H7 (cell line): ENCODE measurements at places on chromosomes 16 and 17. TPM values are rescaled to one million over a fixed set of nuclear protein-coding genes. Genes with fewer than 3 reads are reported as not detected.

OTOP3 gene
- not detected in 2 replicates for total RNA-seq

CA7 gene
- 0.48 and 0.78 TPM in 2 replicates for total RNA-seq

UTP18 gene
- 80.1 and 81.8 TPM in 2 replicates for total RNA-seq

RUNDC3A gene
- total RNA-seq, result 5.1 and 5.7 TPM in 2 replicates

CYBA gene
- 199 and 215 TPM in 2 replicates for total RNA-seq

MRC2 gene
- 57.8 and 80.5 TPM in 2 replicates for total RNA-seq

KIAA0513 gene
- 5.1 and 11.7 TPM in 2 replicates for total RNA-seq

CA5A gene
- total RNA-seq, result not detected in 2 replicates

FDXR gene
- 4.9 and 9.7 TPM in 2 replicates for total RNA-seq

CCDC57 gene
- 3.7 and 6.0 TPM in 2 replicates for total RNA-seq

TNFRSF13B gene
- 0.21 TPM in 1 of 2 replicates, not detected in the other for total RNA-seq

HSD17B1 gene
- total RNA-seq, result 1.1 and 2.9 TPM in 2 replicates

RAC3 gene
- total RNA-seq, result 155 and 175 TPM in 2 replicates

UNC13D gene
- total RNA-seq, result 4.2 and 7.2 TPM in 2 replicates

DOC2B gene
- 0.04 and 1.1 TPM in 2 replicates for total RNA-seq

SLC5A11 gene
- not detected in 2 replicates for total RNA-seq

SMARCD2 gene
- 141 and 144 TPM in 2 replicates for total RNA-seq

SEPTIN1 gene
- total RNA-seq, result 0.18 and 0.80 TPM in 2 replicates

GPR139 gene
- 0.15 TPM in 1 of 2 replicates, not detected in the other for total RNA-seq

ADCY7 gene
- total RNA-seq, result 2.2 and 2.5 TPM in 2 replicates

CIITA gene
- total RNA-seq, result not detected in 2 replicates

ATP1B2 gene
- total RNA-seq, result 1.6 and 7.0 TPM in 2 replicates

ITGA2B gene
- 6.2 and 11.4 TPM in 2 replicates for total RNA-seq

MPV17L gene
- total RNA-seq, result 1.5 and 1.7 TPM in 2 replicates

WNT9B gene
- 0.48 and 0.83 TPM in 2 replicates for total RNA-seq

DYNLL2 gene
- total RNA-seq, result 10.2 and 10.5 TPM in 2 replicates

PRSS27 gene
- 2.0 and 3.1 TPM in 2 replicates for total RNA-seq

TBC1D24 gene
- 12.3 and 13.5 TPM in 2 replicates for total RNA-seq

RHBDF1 gene
- 38.2 and 42.5 TPM in 2 replicates for total RNA-seq

NLK gene
- 20.4 and 21.7 TPM in 2 replicates for total RNA-seq

CCL4L2 gene
- total RNA-seq, result not detected in 2 replicates

SOX15 gene
- total RNA-seq, result 33.8 and 44.0 TPM in 2 replicates
